ENCODE measurements at places on chromosomes 6 and 20.

DNA sequence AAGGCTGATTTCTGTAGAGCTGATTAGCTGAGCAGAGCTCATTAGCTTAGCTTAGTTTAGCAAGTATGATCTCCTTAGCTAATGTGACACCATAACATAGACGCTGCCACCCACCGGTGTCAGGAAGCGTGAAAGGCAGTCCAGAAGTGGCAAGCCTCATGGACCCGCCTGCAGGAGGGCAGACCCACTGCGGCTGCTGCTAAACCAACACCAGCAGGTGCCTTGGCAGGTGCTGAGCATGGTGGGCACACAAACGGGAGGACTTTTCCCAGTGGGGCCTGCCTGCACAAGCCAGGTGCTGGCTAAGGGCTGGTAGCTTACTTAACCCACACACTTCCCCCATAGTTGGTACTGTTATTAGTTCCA lies 22.7 kb downstream of the ZDHHC14 start:
- no peak for DNase-seq

DNA sequence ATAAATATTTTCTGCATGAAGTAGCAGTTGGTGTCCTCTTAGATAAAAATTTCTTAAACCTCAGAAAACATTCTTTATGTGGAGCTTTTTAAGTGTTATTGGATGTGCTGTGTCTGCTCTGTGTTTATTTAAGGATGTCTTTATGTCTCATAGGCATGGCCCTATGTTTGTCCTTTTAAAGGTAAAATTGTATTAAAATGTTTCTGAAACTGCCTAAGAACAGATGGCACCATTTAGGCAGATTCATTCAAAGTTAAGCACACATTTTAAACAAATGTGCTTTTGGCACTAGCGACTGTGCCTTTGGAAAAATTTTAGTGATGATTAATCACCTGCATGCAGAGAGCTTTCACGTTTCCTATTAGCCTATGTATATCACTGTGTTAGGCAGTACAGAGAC lies 125.2 kb downstream of the KIF6 start:
- no peak for DNase-seq

GRCh38 chr20:15162079-15162647 lies 824.8 kb upstream of the FLRT3 start:
- DNase-seq, result no peak

DNA sequence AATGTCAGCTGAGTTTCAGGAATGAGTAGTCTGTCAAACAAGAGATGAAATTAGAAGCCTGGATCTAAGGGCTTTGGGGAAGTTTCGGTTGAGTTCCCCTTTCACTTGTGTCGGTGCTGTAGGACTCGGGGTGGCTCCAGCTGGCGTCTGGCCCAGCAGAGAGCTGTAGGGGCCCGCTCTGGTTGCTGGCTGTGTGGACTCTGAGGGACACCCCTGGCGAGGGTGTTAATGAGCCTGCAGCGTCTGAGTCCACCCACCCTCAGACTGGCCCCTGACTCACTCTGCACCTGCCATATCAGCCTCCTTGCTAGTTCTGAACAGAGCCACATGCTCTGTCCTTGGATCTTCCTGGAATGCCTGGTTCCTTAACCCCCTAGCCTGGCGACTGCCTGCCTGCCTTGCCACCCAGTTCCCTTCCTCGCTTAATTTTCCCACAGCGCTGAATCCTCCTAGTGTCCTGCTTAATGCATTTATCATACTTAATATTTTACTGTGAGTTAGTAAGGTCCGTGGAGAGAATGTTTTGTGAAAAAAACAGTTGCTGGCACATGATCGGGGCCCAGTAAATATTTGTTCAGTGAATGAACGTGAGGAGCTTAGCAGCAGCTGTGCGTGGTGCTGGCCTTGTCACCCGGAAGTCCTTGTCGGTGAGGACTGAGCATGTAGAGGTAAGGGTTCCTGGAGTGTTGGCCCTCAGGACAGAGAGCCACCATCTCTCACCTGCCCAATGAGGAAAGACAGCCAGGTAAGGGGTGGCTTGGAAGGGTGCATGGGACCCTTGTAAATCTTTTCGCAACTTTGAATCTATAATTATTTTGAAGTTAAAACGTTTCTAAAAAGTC lies 1.6 kb downstream of the DNAJC5 start:
- DNase-seq, result no peak

GRCh38 chr20:34952671-34953070 lies 2.9 kb downstream of the GSS start:
- DNase-seq, result no peak

GRCh38 chr20:19341348-19342053 lies 129.1 kb downstream of the SLC24A3 start:
- DNase-seq, result no peak

GRCh38 chr6:17042422-17043147 lies 59.3 kb upstream of the STMND1 start:
- no peak for DNase-seq

GRCh38 chr6:126524811-126525326 lies 185.0 kb downstream of the CENPW start:
- no peak for DNase-seq

DNA sequence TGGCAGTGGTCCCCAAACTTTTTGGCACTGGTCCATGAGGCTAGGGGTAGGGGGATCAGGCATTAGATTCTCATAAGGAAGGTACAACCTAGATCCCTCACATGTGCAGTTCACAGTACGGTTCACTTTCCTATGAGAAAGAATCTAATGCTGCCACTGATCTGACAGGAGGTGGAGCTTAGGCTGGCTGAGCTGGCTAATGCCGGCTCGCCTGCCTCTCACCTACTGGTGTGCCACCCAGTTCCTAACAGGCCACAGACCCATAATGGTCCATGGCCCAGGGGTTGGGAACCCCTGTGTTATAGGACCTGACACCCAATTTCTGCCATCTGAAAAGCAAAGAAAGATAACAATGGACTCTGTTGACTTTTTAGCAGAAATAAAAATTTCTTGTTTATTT lies 199.6 kb downstream of the GMPR start:
- DNase-seq, result no peak

GRCh38 chr6:109623288-109623687 lies 67.7 kb downstream of the AK9 start:
- DNase-seq, result no peak
